ENCODE measurements at places on chromosomes 3 and 15. TPM values are rescaled to one million over a fixed set of nuclear protein-coding genes. Genes with fewer than 3 reads are reported as not detected.

DNA sequence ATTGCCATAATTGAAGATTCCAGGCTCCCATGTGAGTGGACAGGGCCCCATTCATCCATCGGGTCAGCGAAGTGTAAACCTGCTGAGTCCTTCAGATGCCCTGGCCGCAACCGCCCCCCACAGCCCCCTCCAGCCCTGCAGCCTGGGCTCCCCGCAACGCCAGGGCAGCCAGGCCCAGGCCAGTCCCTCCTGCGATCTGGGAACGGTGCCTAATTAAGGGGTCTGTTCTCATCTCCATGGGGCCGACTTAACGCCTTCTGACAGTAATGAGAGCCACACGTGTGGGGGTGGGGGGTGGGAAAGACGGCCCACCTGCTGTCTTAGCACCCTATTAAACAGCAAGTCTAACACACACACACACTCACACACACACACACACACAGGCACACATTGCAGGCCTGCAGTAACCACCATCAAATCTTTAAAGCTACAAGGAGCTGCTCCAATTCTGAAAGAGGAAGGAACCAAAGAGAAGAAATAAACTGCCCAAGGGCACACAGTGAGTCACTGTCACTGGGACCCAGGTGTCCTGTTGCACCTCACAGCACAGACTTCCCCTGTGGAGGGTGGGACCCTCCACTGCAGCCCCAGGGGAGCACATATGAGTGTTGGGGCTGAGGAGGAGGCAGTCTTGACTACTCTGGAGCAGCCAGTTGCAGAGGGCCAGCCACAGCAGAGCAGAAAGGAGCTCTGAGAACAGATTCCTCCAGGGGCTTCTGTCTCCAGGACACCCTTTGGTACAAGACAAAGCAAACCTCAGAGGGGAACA, 31.8 kb upstream of the HES1 start:
- no peak for DNase-seq

GRCh38 chr3:72082776-72083462, 298.0 kb upstream of the PROK2 start:
- no peak for DNase-seq

DNA sequence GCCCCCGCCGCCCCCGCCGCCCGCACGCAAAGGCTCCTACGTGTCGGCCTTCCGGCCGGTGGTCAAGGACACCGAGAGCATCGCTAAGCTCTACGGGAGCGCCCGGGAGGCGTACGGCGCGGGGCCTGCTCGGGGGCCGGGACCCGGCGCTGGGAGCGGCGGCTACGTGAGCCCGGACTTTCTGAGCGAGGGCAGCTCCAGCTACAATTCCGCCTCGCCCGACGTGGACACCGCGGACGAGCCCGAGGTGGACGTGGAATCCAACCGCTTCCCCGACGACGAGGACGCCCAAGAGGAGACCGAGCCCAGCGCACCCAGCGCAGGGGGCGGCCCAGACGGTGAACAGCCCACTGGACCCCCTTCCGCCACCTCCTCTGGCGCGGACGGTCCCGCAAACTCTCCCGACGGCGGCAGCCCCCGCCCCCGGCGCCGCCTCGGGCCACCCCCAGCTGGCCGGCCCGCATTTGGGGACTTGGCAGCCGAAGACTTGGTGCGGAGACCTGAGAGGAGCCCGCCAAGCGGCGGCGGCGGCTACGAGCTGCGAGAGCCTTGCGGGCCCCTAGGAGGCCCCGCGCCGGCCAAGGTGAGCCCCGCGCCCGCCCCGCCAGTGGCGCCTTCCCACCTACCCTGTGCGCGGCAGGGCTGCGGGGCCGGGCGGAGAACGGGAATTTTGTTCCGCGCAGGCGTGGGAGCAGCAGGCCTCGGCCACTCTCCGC, 2.4 kb downstream of the SKOR1 start:
- DNase-seq = peak; percentile 65

DNA sequence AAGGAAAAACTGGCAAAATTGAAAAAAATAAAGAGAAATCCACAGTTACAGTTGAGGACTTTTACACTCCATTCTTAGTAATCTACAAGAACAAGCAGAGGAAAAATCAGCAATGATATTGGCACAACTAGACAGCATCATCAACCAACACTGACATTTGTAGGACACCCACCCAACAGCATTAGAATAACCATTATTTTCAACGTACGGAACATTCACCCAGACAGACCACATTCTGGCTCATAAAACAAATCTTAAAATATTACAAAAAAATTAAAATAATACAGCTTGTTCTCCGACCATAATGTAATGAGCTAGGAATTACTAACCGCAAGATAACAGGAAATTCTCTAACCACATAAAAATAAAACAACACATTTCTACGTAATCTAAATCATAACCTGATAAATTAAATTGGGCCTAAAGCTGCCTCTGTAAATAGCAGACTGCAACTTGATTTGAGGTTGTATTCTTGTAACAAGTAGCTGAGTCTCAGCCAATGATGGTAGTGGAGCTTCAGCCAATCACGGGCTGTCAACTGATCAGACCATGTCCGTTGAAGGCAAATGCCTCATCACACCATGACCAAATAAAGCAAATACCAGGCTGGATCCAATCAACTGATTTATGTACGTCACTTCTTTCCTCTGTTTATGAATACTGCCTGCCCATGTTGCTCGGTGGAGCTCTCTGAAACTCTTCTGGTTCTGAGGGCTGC, 9.2 kb downstream of the PLSCR4 start:
- DNase-seq = no peak

DNA sequence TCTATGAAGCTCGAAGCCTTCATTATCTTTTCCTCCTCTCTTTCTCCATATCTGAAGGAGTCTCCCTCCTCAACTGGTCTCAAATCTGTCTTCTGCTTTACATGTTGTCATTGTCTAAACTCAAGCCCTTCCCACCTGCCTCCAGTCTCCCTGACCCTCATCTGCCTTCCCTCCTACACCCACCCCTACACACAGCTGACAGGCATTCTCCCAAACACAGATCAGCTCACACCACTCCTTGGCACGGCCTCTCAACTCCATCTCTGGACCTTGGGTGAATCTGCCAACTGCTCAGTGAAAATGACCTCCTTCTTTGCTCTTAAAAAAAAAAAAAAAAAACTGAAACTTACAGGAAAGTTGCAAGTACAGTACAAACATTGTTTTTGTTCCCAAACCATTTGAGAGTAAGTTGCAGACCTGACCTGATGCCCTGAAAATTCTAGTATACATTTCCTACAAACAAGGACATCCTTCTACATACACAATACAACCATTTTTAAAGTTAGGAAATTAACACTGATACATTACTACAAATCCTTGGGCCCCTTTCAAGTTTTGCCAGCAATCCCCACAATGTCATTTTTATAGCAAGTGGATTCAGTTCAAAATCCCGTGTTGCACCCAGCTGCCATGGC, 49.4 kb upstream of the UBE2E1 start:
- DNase-seq = no peak

GRCh38 chr15:68843425-68844311, 23.0 kb upstream of the ANP32A start:
- peak; percentile 85 for DNase-seq

GRCh38 chr15:81859737-81860516, 185.9 kb downstream of the MEX3B start:
- DNase-seq = no peak

DNA sequence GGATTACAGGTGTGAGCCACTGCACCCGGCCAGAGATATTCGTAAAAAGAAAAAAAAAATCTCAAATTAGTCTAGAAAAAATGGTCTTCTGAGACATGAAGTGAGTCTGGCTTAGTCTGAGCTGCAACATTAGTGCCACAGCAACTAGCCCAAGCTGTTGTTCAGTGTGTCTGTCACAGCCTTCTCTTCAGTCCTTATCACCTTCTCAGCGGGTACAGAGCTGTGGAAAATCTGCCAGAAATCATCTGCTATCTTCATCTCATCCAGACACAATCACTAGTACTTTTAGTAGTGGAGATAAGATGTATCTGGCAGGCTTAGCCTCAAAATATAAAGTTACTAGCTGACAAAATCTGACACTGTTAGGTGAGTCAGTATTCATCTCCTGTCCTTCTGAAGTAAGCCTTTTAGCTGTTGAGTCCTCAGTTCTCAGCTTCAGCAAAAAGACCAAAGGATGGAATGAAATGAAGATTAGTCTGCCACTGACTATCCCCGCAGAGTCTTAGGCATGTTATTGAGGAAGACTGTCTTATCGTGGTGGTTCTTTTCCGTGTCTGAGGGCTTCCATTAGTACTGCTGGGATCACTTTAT, 120.5 kb upstream of the CGNL1 start:
- DNase-seq = no peak

Gene ATP13A4
- not detected for total RNA-seq

Gene CYP1A1
- total RNA-seq = 1.4 TPM

Gene WDR93
- not detected for total RNA-seq
